ENCODE measurements at places on chromosomes 7 and 10.

GRCh38 chr7:136869001-136869961 lies 829 bp downstream of the CHRM2 start:
- DNase-seq = no peak

DNA sequence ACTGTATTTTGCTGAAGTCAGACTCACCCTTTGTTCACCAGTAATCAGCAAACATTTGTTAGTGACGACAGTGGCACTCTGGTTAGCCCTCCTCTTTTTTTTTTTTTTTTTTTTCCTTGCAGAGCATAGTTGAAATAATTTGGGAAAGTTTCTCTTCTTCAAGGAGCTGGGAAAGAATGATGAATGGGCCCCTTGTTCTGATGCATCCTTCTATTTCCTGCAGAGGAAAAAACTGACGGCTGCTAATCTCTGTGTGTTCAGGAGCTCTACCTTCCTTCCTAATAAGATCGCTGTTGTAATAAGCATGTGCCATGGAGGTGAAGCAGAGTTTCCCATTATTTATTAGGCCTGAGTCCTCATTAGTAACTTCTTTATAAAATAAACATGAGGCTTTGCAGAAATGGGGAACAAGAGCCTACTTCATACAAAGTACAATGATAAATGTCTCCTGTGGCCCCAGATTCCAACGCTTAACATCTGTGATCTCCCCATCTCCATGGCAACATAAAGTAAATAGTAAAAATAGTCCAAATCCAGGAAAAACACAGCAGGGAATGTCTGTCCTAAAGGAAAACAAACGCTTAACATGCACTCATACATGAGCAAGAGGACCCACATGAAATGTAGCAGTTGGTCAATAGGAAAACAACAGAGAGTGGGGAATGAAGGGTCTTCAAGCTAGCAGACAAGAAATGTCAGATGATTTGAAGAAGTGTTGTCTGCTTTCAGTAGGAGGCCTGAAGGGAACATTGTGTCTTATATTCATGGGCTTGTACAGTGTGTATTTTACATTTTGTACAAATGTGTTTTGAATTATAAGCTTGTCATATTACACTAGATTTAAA lies 59.1 kb upstream of the CALD1 start:
- DNase-seq = no peak

- no peak for DNase-seq
Observed at GRCh38 chr7:138089080-138089901, 13.0 kb downstream of the AKR1D1 start.

DNA sequence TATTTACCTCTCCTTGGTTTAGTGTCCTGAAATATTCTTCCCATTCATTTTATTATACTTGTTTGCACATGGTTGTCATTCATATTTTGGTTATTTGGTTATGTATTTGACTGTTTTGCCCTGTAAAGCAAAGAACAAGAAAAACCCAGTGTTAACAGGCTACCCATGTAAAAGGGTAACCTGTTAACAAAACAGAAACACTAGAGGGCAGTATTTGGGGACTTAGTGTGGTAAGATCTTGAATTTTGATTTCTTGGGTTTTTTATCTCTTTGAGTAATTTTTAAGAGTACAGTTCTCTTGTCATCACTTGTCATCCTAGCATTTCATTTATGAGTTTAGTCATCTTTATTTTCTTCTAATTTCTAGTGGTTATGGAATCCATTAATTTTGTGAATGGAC lies 51.3 kb downstream of the POLL start:
- no peak for DNase-seq

- no peak for DNase-seq
Observed at GRCh38 chr10:106566873-106567272, 597.6 kb downstream of the SORCS1 start.

DNA sequence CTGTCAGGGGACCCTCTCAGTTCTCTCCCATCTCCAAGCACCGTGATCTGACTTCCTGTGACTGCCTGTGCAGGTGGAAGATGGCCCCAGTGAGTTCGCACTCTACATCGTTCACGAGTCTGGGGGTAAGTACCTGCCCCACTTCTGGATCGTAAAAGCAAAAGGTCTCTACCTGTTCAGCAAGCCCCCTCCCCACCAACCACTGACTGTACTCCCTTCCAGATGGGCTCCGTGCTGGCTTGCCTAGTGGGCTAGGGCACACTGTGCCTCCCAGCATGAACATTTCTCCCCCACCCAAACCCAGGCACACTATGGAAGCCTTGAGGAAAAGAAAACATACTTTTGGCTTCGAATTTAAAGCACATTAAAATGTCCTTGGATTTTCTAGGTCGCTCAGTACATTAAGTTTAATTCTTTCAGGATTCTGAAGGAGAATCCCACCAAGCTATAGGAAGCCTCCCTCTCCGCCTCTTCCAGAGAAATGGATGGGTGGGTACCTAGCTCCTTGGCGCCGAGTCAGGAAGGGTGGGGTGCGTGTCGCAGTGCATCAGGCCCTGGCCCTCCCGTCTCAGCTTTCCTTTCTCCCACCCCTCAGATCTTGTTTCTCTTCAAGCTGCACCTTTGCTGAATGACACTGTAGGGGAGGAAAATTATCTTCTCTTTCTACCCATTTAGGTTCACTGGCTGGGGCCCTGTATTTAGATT lies 11.0 kb upstream of the ZNF22 start:
- DNase-seq = no peak

DNA sequence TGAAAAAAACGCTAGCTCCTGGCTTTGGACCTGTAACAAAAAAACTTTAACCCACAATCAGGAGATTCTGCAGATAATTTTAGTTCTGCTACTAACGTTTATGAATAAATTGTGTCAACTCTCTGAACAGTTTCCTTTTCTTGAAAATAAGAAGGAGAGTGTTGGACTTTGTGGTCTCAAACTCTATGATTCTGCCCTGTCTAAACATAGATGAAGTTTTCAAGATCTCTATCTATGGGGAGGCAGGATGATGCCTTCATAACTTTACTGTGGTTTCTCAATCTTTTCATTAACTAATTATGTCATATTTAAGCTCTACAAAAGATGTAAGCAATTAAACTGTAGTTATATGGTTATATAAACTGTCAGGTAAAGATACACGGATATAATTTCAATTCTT lies 162.0 kb downstream of the REEP3 start:
- no peak for DNase-seq

DNA sequence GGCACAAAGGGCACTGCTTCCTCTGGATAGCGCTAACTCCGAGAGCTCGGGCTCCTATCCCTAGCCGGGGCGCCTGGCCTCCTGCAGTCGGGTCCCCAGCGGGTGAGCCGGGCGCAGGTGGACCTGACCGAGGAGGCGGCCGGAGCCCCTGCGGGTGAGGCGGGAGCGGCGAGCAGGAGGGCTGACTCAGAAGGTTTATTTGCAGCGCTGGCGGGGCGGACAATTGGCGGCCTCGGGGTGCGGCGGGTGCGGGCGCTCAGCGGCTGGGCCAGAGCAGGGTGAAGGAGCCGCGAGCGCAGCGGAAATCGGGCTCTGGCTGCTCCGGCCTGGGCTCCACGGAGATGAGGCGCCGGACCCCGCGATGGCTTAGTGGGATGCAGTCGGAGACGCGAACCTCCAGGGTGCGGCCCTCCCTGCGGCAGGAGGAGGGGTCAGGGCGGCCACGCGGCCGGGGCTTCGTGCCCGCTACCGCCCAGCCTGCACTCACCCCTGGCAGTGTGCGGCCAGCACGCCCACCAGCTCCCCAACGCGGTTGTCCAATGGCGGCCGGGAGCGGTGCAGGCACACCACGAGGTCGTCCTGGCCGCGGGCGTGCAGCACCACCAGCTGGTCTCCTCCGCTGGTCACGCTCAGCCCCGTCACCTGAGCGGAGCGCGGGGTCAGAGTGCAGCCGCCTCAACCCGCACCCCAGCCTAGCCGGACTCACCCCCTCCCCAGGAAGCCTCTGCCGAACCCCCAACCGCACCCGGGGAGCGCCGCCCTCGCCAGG lies 16.1 kb downstream of the MYO1G start:
- no peak for DNase-seq

DNA sequence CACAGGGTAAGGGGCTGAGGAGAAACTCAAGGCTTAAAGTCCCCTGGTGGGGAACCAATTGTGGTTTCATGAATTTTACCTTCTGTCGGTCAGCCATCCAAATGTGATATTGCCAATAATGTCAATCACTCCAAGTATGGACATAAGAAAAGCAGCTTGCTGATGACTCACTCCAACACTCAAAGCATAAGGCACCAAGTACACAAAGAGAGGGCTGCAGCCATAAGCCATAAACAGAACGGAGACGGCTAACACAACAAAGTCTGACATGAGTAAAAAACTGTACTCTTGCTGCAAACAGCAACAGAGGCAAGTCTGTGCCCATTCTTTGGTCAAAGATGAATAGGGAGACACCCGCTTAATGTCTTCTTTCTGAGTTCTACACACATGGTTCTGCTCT lies 24.2 kb downstream of the IFIT5 start:
- DNase-seq = no peak

GRCh38 chr7:128835790-128836641 lies 5.8 kb downstream of the FLNC start:
- DNase-seq = no peak

DNA sequence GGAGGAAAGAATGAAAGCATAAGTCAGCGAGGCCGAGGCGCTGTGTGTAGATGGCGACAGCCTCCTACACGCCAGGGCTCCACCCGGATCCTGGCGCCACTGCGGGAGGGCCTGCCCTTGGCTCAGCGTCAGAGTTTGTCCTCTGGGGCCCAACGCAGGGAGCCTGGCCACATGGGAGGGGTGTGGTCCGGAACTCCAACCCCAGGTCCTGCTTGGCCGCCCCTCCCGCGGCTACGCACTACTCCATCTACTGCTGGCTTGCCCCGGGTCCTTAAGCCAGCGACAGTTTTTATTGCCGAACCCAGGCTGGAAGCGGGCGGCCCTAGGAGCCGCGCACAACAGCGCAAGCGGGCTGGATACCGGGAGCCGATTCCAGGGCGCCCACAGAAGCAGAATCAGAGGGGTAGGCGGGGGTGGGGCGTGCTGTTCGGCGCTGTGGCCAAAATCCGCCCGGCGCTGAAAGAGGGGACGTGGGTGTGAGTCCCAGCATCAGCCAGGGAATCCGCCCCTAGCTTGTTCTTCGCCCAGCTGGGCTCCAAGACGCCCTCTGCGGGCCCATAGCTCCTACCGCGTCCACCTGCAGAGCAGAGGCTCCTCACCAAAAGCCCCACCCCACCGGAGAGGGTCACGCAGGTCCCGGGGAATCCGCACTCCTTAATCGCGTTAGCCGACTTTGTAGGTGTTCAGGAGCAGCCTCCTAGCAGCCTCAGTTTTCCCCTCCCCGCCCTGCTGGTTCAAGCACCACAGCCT lies 4.5 kb downstream of the KAZALD1 start:
- peak; percentile 22 for DNase-seq

GRCh38 chr10:117662126-117662525 lies 119.6 kb downstream of the EMX2 start:
- no peak for DNase-seq

GRCh38 chr10:37975401-37975991 lies 951 bp downstream of the ZNF25 start:
- no peak for DNase-seq

DNA sequence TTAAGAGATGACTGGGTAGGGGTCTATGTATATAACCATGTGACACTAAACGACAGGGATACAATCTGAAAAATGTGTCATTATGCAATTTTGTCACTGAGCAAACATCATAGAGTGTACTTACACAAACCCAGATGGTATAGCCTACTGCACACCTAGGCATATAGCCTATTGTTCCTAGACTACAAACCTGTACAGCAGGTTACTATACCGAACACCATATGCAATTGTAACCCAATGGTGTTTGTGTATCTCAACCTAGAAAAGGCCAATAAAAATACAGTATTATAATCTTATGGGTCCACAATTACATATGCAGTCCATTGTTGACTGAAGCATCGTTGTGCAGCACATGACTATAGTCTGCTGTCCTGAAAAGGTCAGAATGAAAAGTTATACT lies 22.9 kb downstream of the STRIP2 start:
- DNase-seq = no peak

DNA sequence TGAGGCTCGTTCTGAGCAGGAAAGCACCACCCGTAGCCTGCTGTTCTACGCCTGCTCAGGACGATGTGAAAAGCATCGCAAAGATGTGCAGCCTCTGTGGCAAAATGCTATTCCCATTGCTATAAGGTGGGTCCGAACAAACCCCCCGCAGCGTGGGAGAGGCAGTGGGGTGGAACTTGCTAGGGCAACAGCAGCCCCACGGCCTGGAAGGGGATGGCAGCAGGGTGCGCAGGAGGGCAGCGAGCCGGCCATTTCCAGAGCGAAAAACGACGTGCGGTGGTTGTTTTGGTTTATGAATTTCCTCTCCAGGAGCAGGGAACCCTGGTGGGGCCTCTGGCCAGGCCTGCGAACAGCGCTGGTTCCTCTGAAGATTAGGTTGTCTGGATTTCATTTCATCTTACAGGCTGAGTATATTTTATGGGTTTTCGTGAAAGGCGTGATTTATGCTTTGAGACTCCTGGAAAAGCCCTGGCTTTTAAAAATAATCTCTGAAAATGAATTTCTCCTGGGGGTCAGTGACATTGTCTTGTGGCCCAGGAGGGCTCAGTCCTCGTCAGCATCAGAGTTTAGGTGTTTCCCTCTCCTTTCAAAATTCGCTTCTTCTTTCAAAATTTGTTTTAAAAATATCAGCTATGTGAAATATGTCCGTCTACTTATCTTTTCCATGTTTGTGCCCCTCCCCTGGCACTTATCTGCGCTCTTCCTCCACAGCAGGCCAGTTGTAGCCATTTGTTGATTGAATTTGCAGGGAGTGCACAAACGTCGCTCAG lies 42.3 kb upstream of the UBE3C start:
- no peak for DNase-seq

DNA sequence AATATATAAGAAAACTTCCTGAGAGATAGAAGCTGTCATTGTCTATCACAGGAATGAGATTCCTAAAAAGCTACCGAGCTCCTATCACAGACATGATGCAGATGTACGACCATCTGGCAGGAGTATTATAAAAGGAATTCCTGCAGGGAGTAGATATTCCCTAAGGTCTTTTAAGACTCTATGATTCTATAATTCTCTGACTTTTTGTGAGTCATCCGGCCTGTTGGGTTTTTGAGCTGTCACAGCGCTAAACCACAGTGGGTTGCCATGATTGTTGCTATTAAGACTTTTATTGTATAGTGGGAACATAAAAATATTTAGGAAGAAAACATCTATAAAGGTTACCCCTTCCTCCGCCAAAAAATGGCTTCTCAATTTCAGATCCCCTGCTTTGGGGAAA lies 223.4 kb downstream of the BMPER start:
- DNase-seq = no peak

GRCh38 chr7:140673063-140673773 lies 473 bp downstream of the ADCK2 start:
- DNase-seq = peak; percentile 39

DNA sequence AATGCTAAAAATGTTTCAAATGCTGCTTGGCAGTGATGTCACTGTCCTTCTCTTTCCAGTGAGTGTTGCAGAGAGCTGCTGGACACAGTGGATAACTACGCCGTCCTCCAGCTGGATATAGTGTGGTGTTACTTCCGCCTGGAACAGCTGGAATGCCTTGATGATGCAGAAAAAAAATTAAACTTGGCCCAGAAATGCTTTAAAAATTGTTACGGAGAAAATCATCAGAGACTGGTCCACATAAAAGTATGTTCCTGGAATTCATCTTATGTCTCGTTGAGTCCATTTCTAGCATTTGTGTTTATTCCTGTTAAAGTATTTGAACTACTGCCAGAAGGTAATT lies 25.2 kb downstream of the NUB1 start:
- no peak for DNase-seq
